Activated naive CD8-positive, alpha-beta T cell treated with anti-CD3 and anti-CD28 coated beads, Interleukin-2, amount 50 U/mL, for 16 hours (primary cell): ENCODE measurements at places on chromosomes 16 and 17.

GRCh38 chr17:3944485-3945388 lies 19.5 kb downstream of the ATP2A3 start:
- no peak for DNase-seq

DNA sequence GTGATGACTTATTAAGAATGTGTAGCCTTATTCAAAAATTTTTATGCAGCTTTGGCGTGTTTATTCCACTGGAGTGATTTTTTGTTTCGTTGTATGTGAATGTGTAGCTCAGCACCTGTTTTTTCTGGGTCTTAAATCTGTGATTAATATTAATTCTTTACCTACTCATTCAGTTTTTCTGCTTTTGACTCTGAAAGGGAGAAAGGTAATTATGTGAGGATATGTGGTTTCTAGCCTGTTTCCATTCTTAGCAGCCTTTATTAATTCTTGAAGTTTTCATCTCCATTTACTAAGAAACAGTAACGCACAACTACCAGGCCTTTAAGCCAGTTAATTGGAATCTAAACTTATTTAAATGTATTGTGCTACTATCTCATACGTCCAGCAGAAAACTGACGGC lies 7.0 kb downstream of the HEATR3 start:
- DNase-seq: no peak

GRCh38 chr17:1566505-1567199 lies 4.1 kb upstream of the PITPNA start:
- DNase-seq: no peak

GRCh38 chr16:81779536-81780320 lies 637 bp downstream of the PLCG2 start:
- DNase-seq: no peak

DNA sequence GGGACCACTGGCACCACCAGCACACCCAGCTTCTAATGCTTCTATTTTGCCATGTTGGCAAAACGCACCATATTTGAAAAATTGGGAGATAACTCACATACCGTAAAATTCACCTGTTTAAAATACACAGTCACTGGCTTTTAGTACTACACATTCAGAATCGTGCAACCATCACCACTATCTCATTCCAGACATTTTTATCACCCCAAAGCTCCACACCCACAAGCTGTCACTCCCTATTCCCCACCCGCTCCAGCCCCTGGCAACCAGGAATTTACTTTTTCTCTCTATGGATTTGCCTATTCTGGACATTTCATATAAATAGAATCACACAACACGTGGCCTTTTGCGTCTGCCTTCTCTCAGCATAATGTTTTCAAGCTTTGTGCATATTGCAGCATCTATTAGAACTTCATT lies 25.0 kb downstream of the PPL start:
- no peak for DNase-seq

- DNase-seq: no peak
Measured at GRCh38 chr17:59643159-59644140, 23.8 kb downstream of the CLTC start.
